ENCODE measurements at places on chromosomes 11 and 22.

- no peak for DNase-seq
Measured at GRCh38 chr11:69986440-69986787, 91.7 kb upstream of the ANO1 start.

GRCh38 chr22:37564111-37564711 is 3.9 kb downstream of the CDC42EP1 start:
- DNase-seq: no peak

- DNase-seq: no peak
Measured at GRCh38 chr22:43446037-43446803, 34.4 kb downstream of the MPPED1 start.

GRCh38 chr11:35146074-35146521 is 7.1 kb downstream of the CD44 start:
- DNase-seq: no peak

DNA sequence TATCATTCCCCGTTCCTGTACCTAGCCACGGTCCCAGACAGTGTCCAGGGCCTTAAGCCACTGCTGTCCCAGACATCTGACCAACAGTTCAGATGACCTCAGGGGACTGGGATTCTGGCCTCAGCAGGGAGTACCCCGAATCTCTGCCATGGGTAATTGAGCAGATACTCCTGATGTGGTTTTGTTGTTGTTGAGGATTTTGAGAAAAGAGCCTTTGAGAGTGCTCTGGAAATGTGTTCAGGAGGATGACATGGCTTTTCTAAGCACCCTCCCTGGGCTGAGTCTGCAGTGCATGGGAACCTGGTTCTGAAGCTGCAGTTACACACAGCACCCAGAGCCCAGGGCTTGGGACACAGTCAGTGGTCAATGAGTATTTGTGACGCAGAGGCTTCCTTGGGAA is 30.4 kb downstream of the ADAMTS15 start:
- no peak for DNase-seq

DNA sequence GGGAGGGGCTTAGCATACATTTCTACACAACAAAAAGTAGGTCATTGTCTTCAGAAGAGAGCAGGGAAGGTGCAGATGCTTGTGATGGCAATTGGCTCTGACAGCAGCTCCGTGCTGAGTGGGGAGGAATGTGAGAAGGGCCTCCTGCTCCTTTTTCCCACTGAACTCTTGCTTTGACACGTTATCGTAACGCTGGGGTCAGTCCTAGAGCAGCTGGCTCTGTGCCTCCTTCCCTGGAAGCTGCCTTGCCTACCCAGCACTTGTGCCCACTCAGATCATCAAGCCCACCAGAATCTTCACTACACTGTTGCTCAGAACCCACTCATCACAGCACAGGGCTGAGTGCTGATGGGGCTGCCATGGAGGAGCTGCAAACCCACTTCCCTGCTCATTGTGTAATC is 14.9 kb upstream of the NAV2 start:
- DNase-seq: no peak

All from fibroblast of skin of left biceps (primary cell).